ENCODE measurements at places on chromosomes 2 and 18.
A peak's percentile ranks its signal among the peaks of the same experiment; 100 is the strongest.

GRCh38 chr2:137000811-137001210 is 235.5 kb downstream of the THSD7B start:
- DNase-seq = no peak

DNA sequence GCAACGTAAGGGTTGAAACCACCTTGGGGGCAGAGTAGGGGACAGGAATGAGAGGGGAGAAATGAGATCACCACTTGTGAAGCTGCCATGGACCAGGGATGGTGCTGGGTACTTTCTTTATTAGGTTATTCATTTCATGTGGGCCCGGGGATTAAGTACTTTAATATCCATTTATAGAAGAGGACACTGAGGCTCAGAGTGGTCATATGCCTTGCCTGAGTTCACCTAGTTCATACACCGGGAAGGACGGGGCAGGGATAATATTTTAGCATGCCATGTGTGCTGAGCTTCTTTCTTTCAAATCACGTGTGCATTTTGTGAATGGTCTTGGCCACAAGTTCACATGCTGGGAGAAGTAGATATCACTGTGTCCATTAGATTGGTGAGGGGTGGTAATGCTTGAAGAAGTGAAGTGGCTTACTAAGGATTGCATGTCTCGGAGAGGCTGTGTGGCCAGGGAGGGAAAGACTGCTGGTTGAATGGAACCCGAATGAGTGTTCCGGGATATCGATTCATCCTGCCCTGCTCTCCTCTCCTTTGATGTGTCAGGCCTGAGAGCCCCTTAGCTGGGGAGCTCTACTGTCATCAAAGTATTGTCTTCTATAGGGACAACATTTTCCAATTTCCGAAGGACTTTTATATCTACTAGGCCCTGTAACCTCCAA is 187.1 kb downstream of the MYCN start:
- peak; percentile 4 for DNase-seq

DNA sequence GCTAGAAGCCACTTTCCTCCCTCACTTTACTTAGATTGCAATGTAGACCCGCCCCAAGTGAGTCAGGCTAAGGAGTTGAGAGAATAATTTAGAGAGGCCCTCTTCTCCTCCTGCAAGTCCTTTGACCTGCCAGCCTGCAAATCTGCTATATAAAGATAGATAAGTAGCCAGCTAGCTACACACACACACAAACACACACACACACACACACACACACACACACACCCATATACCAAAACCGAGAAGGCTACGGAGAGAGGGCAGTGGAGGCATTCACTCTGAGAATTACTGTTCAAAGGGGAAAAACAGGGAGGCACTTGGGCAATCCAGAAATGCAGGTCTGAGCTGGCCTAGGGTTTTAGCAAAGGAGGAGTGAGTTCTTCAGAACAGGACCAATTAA is 23.0 kb upstream of the SMAD7 start:
- no peak for DNase-seq

- no peak for DNase-seq
These were observed 522.2 kb upstream of the CNTNAP5 start for GRCh38 chr2:123502931-123503330.

DNA sequence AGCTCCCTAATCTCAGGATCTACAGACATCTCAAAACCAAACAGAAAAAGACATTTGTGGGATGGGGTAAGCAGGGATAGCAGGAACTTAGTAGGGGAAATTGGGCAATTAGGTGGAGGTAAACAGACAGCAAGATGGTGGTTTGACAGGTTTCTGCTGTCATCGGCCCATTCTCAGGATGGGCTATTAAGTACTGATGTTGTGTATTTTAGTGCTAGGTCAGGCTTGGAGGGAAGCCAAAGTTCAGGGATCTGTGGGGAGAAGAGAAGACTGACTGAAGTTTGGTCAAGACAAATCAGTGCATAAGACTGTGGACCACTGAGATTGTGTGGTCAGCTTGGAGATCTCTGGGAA is 96.8 kb upstream of the THUMPD2 start:
- no peak for DNase-seq

GRCh38 chr2:19228181-19228593 is 130.2 kb downstream of the OSR1 start:
- no peak for DNase-seq

GRCh38 chr2:41061356-41061755 is 609.5 kb upstream of the SLC8A1 start:
- no peak for DNase-seq

DNA sequence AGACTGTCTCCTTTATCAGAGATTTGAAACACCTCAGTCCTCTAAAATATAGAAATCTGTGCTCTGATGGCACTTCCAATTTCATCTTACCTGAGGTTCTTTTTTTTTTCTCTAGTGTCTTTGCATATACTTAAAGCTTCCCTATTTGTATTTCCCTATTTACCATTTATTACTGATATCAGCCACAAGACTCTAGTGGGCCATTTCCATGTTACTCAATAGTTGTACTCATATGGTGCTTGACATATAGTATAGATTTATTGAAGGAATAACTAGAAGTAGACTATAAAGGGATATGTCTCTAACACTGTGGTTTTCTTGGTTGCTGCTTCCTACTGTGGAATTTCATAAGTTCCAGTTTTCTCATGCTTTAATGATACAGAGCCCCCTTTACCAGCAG is 3.0 kb downstream of the RBM45 start:
- DNase-seq = no peak

GRCh38 chr2:17934721-17935120 is 56.3 kb downstream of the KCNS3 start:
- no peak for DNase-seq

DNA sequence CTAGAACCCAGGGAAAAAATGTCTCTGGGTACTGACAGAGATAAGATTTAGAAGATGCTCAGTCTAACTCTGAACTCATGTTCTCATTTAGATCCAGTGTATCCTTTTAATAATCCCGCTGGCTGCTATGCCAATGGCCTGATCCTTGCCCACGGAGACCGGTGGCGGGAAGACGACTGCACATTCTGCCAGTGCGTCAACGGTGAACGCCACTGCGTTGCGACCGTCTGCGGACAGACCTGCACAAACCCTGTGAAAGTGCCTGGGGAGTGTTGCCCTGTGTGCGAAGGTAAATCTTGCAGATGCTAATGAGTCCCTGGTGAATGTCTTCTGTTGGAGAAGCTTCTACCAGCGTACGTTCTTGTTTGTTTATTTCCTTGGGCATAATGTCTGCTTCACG is 118.6 kb downstream of the FEZ2 start:
- no peak for DNase-seq

- no peak for DNase-seq
These were observed 634.5 kb downstream of the ZEB2 start for GRCh38 chr2:143885461-143885860.

DNA sequence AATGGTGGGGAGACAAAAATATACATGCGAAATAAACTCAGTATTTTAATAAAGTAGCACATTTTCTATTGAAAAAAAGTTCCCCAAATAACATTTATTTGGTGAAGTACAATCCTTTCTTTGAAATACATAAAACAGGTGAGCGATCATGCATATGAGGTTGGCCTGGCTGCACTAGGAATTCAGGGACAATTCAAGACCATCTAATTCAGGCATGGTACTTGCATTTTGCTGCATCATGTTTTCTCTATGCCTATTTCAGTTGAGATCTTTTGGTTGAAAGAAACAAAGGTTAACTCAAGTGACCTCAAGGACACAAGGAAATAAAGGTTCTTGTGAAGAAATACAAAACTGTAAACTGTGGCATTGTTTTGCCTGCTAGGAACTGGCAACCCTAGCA is 19.8 kb upstream of the TAF4B start:
- DNase-seq = no peak

- no peak for DNase-seq
These were observed 700.0 kb upstream of the NXPH2 start for GRCh38 chr2:139480161-139480650.

GRCh38 chr2:78127424-78127823 is 605.2 kb upstream of the LRRTM4 start:
- DNase-seq = no peak

GRCh38 chr2:205586626-205587025 is 95.7 kb upstream of the NRP2 start:
- no peak for DNase-seq

- DNase-seq = no peak
These were observed 39.4 kb upstream of the NCKAP5 start for GRCh38 chr2:133607679-133608078.

DNA sequence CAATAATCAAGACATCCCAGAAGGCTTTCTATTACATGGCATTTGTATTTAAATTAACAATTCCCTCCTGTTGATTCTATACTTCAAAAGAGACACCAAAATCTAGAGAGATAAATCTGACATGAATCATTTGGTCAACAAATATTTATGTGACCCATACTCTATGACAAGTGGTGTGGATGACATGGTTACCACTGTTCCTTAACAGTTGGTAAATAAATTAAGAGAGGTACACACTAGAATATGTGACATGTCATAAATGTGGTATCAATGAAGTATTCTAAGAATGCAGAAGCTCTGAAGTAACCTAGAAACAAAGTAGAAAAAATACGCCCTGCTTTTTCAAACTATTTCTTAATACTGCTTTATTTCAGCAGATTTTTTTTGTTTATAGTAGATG is 255.4 kb downstream of the EXOC6B start:
- DNase-seq = no peak

DNA sequence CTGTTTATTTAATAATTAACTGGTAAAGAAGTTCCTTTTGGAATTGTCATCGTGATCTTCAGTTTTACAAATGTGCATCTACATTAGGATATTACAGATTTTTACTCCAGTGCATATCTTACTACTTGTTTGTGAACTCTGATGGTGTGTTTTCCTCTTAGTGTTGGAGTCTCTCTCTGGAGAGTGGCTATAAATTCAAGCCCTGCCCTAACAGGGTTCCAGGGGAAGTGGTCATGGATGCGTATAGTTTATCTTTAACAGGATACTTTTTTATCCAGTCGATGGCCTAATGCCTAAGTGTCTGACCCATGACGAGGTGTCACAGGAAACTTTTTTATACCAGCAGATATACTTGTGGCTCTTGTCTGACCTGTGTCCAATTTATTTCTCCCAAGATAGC is 75.4 kb downstream of the CHN1 start:
- DNase-seq = no peak

GRCh38 chr2:202373490-202373889 is 2.6 kb upstream of the BMPR2 start:
- DNase-seq = no peak

DNA sequence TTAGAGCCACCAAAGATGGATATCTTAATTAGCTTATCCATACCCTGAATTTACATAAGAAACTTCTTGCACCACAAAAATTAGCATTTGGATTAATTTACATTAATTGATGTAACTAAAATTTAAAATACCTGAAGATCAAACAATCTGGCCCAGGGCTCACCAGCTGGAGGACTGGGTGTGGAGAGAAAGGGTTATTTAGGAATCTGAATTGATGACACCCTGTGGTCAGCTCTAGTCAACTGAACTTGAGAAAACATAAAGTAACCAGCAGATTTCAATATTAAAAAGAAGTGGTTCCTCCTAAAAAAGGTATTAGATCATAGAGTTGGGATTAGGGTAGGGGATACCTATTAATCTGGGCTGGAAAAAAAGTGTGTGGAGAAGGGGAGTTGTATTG is 122.5 kb downstream of the STRN start:
- no peak for DNase-seq

- no peak for DNase-seq
These were observed 1416.4 kb downstream of the DSC3 start for GRCh38 chr18:29626094-29626493.

DNA sequence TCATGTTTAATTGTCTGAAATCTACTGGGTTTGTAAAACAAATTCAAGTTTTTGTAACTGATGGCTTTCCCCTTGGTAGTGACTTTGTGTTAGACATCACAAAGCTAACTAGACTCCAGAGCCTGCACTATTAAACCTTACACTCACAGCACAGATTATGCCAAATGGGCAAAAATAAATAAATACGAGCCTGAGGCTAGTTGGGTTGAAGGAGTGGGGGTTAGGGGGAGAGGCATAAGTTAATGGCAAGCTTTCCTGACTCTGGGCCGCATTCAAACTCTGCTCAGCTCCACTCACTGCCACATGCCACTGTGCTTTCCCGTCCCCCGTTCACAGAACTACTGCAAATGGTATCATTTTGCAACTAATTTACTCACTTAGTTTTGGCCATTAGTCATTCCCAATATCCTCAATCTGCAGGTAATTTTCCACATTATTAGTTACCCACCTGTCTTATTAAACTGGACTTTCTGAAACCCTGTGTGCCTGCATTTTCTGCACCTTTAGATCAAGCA is 1079.9 kb upstream of the PIK3C3 start:
- no peak for DNase-seq

- peak; percentile 36 for DNase-seq
These were observed 104.4 kb upstream of the SALL3 start for GRCh38 chr18:78875016-78875777.

DNA sequence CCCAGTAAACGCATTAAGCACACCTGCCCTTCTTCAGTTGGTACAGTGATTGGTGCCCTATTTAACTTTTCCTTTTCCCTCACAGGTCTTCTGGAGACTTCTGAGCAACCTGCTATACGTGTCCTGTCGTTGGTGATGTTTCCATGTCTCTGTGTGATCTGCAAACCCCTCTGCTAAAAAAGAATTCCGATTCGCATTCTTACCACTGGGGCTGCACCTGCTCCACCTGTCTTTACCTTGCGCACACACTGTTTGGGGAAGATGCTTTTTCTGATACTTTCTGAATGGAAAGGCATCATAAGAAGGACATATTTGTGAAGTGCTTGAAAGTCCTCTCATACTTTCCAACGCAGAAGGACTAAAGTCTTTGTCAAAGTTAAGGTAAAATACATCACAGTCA is 323.9 kb upstream of the SOX11 start:
- no peak for DNase-seq

GRCh38 chr2:1283020-1283801 is 130.1 kb upstream of the TPO start:
- DNase-seq = no peak

DNA sequence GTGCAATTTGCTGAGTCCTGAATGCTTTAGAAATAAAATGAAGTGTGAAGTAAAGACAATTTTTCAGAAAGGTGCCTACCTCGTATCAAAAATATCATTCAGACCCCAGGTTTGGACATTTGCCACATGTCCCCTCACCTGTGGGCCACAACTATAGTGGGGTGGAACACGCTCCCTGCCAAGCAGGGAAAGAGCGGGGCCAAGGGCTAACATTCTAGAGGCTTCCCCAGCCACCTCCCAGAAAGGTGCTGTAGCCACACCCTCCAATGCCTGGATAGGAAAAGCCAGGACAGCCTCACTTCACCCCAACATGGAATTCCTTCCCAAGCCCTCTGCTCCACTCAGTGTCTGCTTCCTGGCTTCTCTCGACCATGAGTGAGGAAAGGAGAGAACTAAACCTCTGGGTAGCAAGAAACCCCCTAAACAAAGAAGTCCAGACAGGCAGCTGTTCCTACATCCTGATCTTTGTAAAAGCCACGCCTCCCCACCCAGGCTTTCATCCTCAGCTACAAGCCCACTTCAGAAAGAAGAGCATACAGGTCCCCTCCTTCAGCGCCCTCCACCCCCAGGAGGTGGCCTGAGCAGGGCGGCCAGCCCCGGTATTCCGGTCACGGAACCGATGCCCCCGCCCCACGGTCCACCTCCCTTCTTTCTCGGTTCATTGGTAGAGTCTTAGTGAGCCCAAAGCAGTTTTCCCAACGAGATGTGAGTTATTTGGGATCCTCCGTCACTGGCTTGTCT is 2.1 kb downstream of the COL6A3 start:
- no peak for DNase-seq
